ENCODE measurements at places on chromosomes 3 and 15.

- DNase-seq, result no peak
Observed at GRCh38 chr3:188269040-188269439, 115.1 kb downstream of the LPP start.

GRCh38 chr15:39682366-39682765 is 100.3 kb downstream of the FSIP1 start:
- no peak for DNase-seq

GRCh38 chr3:29521293-29521692 is 240.4 kb downstream of the RBMS3 start:
- DNase-seq, result no peak

DNA sequence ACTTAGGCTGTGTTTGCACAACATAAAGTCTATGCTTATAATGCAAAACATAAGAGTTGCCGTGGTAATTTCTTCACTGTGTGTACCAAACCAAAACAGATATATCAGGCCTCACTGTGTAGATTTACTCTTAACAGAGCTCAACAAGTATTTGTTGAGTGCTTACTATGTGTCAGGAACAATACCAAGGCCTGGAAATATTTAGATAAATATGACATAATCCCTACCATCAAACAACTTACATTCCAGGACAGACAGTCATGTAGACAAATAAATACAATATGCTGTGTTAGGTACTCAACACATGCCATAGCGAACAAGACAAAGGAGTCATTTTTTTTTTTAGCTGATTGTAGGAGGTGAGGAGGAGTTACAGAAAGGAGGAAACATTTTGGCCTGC is 554.0 kb downstream of the NSUN3 start:
- DNase-seq, result no peak

- no peak for DNase-seq
Observed at GRCh38 chr3:31934866-31935265, 46.2 kb downstream of the OSBPL10 start.

DNA sequence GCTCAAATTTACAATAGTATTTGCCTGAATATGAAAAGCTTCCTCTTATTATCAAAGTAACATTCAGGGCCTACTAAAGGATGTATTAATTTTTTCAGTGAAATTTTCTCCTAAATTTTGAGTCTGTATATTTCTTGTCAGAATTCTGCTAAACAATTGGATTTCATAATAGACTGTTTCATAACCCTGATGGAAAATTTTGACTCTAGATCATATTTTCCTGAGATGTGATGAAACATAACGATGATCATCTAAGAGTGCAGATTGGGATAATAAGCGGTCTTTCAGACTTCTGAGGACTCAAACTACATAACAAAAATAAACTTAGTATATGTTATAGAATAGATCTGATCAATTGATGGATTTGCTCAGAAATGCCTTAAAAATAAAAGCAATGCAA is 574.5 kb upstream of the TBL1XR1 start:
- no peak for DNase-seq

DNA sequence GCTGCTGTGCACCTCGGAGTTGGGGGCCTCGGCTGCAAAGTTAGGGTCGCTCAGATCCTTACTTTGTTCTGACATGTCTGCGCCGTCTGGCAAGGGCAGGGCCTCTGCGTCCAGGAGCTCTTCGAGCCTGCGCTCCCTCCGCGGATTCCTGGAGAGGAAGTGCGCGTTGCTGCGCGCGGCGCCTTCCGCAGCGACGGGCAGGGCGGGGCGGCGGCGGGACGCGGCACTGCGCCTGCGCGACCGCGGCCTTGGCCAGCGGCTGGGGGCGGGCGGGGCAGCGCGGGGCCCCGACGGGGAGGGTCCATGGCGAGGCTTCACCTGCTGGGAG is at the start of gene NDN:
Gene NDN (minus strand): TSS at position 163 of the 328 bp plus-strand sequence. CDS start 88 bp downstream, at position 75.
- DNase-seq, result no peak

DNA sequence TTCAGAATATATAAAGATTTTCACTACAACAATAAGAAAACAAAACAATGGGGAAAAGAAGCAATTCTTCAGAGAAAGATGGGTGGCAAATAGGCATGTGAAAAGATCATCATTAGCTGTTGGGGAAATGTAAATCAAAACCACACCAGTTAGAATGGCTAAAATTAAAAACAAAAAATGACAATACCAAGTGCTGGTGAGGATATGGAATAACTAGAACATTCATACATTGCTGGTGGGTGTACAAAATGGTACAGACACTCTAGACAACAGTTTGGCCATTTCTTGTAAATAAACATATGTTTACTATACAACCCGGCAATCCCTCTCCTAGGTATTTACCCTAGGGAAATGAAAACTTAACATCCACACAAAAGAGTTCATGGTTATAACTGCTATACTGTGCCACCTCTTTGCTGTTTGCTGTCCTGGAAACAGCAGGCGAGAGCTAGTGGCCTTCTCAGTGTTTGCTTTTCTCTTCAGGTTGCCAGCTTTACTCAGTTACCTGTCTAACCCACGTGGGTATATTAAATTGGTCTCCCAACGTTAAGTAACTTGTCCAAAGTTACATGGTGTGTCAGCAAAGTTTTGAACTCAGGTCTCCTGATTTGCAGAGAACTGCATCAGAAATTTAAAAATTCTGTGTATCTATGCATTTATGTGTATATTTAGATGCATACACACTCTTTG is 4.6 kb upstream of the NIT2 start:
- DNase-seq, result no peak

DNA sequence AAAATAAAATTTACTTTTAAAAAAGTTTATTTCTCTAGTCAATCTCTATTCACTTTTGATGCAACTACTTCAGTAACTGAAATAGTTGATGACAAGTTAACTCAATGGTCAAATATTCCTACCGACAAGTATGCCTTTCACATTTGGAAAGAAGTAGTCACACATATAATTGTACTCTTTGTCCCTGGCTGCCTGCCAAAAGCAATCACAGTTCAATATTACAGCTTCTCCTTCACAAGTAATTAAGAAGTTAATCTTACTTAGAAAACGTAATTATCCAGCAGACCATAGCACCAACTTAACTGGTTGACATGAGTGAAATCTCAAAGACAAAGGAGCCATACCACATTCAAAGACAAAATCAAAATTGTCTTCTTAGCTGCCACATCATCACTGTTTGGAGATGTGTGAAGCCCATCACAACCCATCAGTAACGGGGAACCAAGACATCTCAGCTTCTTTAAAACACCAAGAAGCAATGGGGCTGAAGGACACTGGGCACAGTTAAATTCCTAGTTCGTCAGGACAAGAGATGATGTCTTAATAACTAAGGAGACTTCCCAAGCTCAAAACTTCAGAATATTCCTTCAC is 86.1 kb downstream of the PLCH1 start:
- no peak for DNase-seq

GRCh38 chr3:197829397-197830045 is 38.5 kb downstream of the LRCH3 start:
- DNase-seq, result no peak

GRCh38 chr15:67465196-67465952 is 55.6 kb upstream of the C15orf61 start:
- DNase-seq, result no peak

GRCh38 chr15:97747342-97747741 is 213.2 kb upstream of the ARRDC4 start:
- DNase-seq, result no peak

DNA sequence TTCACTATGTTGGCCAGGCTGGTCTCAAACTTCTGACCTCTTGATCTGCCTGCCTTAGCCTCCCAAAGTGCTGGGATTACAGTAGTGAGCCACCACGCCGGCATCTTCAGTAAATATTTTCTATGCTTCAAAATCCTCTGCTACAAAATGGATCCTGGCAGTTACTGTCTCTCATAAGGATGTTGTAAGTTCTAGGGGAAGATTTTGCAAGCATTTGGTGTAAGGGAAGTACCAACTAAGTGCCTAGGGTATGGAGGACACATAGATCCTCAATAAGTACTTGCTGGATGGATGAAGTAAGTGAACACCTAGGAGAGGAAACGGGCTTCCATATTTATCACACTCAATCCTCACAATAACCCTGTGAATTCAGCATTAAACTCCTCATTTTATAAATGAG is 6.6 kb downstream of the TM4SF4 start:
- DNase-seq, result no peak

- no peak for DNase-seq
Observed at GRCh38 chr3:47838503-47838902, 35.6 kb downstream of the DHX30 start.

GRCh38 chr15:32908135-32908801 is 190.5 kb downstream of the GREM1 start:
- DNase-seq, result no peak

DNA sequence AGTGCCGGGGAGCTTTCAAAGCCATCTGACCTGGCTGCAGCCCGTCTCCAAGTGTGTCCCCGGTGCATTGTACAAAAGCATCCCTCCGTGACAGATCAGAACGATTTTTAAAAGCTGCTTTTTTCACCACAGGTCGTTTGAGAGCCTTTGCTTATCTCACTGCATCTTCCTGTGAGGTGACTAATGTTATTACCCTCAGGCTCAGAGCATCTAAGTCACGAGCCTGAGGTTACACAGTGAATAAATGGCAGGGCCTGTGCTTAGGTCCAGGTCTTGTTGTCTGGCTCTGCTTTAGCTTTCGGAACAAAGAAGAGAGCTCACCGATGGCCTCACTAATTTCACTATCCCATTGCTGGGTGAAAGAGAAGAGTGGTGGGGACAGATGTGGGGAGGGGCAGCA is 83.3 kb downstream of the SEC22A start:
- no peak for DNase-seq

DNA sequence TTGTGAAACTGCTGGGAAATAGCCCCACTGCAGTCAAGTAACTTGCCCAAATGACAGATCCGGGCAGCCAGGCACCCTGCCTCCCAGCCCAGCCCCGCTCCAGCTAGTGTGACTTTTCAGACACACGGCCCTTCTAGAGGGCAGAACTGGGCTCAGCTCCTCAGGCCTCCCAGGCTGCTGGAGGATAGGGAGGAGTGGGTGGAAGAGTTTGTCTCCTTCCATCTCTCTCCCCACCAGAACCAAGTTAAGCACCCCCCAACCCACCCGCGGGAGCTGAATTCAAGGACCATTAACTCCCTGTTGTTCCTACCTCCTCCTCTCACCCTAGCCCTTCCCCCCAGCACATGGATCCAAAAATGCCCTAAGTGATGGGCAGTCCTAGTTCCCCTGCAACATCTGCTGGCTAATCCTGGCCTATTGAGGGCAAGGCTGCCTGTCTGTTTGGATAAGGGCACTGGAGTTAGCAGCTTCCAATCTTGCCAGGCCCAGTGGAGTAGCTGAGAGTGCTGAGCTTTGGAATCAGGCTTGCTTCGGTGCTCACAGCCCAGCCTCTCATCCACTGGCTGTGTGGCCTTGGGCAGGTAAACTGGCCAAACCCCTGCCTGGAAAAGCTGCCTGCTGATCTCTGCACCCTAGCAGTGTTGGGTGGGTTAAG is 3.1 kb downstream of the CCDC33 start:
- no peak for DNase-seq

DNA sequence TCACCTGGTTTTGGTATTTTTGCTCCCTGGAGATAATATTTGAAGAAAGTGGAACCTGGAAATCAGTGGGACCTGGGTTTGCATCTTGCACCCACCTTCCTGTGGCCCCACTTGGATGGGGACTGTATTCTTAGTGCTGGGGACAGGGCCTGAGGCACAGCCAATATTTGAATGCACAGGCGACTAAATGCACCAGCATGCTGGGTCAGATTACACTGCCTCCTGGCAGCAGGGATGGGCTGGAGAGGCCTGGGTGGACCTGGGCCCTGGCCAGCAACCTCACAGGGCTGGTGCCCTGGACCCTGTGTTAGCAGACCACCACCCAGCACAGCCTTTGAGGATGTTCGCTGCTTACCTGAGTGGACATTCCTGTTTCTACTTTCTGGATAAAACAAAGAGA is 10.5 kb downstream of the ITIH4 start:
- no peak for DNase-seq

DNA sequence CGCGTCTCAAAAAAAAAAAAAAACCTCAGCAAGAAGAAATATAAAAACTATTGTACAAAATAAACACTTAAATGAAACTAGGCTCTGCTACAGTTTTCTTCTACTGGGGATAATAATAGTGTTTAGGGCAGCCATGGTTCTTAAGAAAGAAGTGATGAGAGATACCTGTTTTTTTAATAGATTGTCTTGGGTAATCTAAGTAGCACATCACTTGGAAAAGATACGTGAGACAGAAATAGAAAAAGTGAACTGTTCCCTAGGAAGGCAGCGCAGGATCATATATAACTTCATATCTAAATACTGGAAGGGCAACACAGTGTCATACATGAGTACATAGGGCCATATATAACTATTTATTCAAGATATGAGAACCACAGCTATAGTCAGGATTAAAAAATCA is 11.9 kb downstream of the GOLGB1 start:
- DNase-seq, result no peak

DNA sequence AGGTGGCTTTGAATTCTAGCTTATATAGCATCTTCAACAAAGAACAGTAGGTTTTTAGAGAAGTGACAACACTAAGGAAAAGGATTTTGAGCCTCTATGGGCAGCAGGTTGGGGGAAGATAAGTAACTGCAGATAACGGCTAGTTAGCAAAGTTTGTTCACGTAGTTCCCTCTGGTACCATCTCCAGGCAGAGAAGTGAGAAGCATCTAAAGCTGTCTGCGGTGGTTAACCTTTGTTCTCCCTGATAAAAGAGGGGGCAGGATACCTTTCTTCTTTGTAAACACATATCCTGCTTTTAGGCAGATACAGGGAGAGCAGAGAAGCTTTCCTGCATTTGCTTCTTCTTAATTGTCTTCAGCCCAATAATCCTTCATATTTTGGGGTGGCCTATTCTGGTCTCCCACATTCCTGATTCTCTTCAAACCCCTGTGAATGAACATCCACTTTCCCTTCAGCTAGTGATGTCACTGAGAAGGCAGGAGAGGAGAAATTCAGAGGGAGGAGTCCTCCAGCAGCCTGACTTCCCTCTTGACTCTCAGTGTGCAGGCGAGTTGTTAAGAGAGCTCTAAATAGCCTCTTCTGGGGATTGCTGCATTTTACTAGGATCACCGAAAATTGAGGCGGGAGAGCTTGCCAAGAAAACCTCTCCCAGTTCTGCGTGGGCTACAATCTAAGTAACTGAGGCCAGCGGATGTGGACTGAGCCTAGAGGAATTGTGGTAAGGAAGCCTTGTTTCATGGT is 393.7 kb upstream of the C2CD4B start:
- no peak for DNase-seq

DNA sequence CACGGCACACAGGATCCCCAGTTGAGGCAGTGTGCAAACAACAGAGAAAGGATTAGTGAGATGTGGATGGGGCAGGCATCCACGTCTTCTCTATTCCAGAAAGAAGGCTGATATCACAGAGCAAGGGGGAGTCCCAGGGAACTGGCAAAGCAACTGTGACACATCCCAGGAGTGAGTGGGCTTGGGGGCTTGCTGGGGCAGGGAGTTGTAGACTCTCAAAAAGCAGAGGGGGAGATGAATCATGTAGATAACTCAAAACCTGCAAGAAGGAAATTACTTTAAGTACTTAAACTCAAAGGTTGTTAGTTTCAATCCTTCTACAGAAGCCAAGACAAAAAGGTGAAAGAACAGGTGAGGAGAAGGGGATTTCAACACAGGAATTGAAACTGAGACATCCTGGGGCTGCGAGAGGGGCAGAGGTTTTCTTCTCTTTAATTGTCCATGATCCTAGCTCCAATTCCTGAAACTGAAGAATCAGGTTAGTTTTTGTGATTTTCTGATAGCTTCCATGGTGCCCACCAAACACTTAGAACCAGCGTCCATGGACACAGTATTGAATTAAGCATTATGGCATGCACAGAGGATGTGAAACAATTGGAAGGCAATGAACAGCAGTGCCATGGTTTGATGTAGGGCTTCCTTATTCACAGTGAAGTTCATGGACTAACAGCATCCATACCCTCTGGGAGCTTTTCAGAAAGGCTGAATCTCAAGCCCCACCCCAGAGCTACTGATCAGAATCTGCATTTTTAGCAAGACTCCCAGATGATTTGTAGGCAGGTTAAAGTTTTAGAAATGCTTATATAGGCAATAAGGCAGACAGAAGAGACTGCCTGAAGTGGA is 52.0 kb downstream of the CCR3 start:
- DNase-seq, result no peak

All from pulmonary artery endothelial cell (primary cell).